ENCODE measurements at places on chromosomes 3 and 15.

GRCh38 chr3:20527368-20527767, 341.4 kb upstream of the SGO1 start:
- DNase-seq = no peak

- DNase-seq = no peak
Observed at GRCh38 chr15:33994005-33994615, 25.8 kb downstream of the CHRM5 start.

DNA sequence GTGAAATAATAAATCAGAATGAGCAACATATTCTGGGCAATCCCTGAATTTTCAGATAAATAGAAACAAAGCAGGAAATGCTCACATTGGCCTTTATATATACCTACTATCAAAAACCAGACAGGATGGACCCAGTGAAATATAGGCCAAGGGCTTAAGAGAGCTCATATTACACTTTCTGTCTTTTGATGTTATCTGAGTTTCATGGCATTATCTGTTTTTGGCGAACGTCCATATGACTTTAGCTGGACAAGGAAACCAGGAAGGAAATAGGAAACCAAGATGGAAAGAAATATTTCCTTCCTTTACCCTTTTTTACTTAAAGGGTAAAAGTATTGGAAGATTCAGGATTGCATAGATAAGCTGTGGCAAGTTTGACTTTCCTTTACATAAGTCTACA, 274.8 kb downstream of the THSD4 start:
- DNase-seq = no peak

DNA sequence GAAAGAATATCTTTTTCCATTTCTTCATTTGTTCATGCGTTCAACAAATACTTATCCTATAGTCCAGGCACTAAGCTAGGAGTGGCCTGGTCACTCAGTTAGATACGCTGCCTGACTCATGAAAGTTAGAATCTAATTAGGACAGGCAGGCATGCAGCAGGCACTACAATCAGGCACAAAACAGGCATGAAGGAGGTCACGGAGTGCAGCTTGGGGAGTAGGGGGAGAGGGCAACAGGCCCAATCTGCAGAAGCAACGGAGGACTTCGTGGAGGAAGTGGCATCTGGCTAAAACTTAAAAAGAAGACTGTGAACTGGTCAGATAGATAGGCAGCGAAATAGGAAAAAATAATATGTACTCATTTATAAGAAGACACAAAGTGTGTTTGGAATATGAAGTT, 420.9 kb downstream of the MAGI1 start:
- no peak for DNase-seq

GRCh38 chr3:127258733-127259132, 29.1 kb downstream of the PRR20G start:
- DNase-seq = no peak

GRCh38 chr3:15796331-15796730, 1.4 kb downstream of the ANKRD28 start:
- no peak for DNase-seq

- DNase-seq = no peak
Observed at GRCh38 chr15:63915873-63916771, 82.4 kb upstream of the HERC1 start.

GRCh38 chr3:169940470-169941181, 26.0 kb upstream of the SEC62 start:
- DNase-seq = no peak

GRCh38 chr3:113773381-113773780, 26.5 kb downstream of the ATP6V1A start:
- no peak for DNase-seq

DNA sequence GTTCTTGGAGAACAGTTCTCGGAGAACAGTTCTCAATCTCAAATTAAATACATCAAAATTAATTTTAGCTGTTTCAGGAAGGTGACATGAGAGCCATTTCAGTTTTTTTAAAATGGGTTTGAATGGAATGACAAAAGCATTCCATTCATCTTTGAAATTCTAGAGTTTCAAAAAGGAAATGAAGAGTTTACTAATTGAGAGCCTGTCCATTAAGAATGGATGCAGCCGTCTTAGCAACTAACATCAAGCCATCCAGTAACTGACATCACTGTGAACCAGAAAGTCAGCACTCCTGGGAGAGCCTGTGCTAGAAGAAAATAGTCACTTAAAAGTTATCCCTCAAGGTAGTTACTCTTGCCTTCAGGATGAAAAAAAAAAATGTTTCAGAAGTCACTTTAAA, 47.0 kb upstream of the FSTL1 start:
- DNase-seq = no peak

DNA sequence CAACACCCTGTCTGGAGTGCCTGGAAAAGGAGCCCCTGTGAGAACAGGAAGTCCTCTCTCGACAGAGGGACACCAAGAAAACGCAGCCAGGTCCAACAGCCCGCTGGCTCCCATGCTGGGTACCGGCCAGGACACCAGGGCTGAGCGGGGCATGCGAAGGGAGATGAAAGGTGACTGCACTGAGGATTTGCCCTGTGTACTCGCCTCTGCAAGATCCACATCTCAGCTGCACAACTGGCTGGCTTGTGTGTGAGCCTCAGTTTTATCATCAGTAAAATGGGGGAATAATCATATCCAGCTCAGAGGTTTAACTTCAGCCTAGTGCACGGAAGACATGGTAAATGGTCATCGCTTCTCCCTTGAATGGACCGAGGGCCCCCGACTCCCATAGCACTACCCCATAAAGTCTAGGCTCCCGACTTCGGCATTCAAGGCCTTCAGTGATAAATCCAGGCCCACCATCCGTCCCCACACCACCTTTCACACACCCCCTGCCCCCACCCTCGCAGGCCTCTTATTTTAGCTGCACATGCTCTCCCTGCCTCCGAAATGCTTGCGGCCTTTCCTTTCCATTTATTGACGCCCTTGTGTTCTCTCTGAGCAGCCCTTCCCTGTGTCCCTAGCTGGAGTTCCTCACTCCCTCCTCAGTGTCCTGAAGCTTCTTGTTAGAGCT, 15.8 kb downstream of the ISG20 start:
- no peak for DNase-seq

- no peak for DNase-seq
Observed at GRCh38 chr15:32840507-32841245, 122.9 kb downstream of the GREM1 start.

GRCh38 chr3:152200476-152201420, 68.0 kb upstream of the MBNL1 start:
- DNase-seq = no peak

GRCh38 chr15:40756938-40757337, 1.9 kb upstream of the RMDN3 start:
- DNase-seq = no peak

DNA sequence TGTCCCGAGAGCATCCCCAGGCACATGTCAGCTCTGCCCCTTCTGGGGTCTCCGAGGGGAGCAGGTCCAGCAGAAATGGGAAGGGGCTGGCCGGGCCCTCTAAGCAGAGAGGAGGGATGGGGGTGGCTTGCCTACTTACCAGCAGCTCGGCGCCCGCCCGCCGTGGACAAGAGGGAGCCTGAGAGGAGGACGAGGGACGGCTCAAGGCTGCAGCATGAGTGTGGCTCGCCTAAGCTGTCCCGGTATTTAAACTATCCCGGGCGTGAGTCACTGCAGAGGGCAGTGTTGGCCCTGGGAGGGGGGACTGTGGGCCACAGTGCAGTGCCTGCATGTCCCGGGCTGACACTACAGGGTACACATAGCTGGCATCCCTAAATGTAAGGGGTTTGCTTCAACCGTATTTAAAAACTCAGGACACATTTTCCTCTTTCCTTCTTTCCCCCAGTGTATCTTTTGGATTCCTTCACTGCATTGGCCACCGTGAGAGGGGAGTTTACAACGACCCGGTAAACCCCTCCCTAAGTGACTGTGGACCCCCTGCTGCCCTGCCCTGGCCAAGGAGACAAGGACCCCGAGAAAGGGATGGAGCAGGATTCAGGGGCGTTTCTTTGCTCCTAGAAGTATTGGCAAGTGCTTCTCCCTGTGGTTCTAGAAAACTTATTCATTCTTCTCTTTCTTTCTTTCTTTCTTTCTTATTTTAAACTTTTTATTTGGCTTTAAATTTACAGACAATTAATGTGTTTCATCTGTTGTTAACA, at the start of gene LRRC15:
LRRC15 (minus strand) TSS at position 222 of the 758 bp plus-strand sequence. CDS start 8,700 bp downstream, outside the sequence.
- DNase-seq = no peak

DNA sequence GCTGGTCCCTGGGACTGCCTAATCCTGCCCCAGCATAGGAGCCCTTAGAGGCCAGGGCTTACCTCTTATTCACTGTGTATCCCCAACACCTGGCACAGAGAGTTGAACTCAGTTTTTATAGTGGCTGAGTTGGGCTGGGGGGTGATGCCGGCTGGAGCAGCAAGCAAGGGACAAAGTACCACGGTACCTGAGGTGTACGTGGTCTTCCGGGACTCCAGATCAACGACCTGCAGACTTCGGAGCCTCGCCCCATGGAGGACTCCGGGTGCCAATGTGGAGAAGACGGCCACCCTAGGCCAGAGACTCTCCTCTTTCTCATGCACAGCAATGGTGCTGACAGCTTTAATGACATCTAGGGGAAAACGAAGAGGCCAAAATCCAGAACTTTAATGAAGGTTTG, 8.1 kb downstream of the WDR73 start:
- DNase-seq = no peak

- no peak for DNase-seq
Observed at GRCh38 chr15:34657469-34658127, 74.1 kb upstream of the GOLGA8B start.

- no peak for DNase-seq
Observed at GRCh38 chr3:108031895-108032294, 58.9 kb downstream of the CD47 start.

Measured in right renal cortex interstitium (tissue), 3 donors.